ENCODE measurements at places on chromosomes 2 and 18.

GRCh38 chr2:181685150-181685688 lies 4.9 kb upstream of the NEUROD1 start:
- DNase-seq: no peak

DNA sequence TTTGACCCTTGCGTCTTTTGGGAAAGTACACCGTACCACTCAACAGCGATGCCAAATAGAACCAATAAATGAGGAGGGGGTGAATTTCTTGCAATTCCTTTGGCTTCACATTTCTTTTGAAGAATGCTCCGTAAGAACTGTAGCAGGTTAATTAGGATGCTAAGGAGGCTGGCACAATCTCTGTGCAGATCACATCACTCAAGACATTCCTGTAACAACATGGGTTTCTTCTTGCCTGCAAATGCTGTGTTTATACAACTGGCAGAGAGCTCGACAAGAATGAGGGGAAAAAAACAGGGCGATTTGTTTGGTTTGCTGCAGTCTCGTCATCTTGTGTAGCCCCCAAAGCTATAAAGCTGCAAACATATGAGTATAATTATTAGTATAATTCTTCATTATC lies 424.8 kb upstream of the DCC start:
- DNase-seq: no peak

DNA sequence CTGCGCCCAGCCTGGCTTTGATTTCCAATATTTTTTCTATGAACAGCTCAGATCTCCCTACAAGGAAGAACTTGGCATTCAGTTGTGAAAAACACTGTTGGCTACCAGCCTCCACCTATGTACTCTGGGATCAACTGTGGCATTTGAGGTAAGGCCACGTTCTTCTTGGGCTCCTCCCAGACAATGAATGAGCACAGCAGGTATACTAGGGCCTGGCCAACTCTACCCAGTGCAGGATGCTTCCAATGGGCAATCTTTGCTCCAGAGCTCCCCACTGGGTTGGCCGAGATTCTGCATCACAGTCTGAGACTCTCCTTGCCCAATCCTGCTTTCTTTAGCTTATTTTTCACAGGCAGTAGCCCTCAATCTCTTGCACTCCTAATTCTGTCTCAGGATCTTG lies 75.9 kb downstream of the TMEM131 start:
- no peak for DNase-seq

- no peak for DNase-seq
Measured at GRCh38 chr2:38406597-38407110, 29.6 kb upstream of the ATL2 start.
